Hematopoietic multipotent progenitor cell treated with erythropoietin and hydrocortisone succinate and interleukin-3 and kit ligand, for 4 days (in vitro differentiated cells): ENCODE measurements at places on chromosomes 13 and 19.

GRCh38 chr19:5635427-5635826, 12.5 kb downstream of the SAFB start:
- DNase-seq = no peak

GRCh38 chr19:16825312-16826052, 3.7 kb upstream of the SIN3B start:
- peak; percentile 10 for DNase-seq

DNA sequence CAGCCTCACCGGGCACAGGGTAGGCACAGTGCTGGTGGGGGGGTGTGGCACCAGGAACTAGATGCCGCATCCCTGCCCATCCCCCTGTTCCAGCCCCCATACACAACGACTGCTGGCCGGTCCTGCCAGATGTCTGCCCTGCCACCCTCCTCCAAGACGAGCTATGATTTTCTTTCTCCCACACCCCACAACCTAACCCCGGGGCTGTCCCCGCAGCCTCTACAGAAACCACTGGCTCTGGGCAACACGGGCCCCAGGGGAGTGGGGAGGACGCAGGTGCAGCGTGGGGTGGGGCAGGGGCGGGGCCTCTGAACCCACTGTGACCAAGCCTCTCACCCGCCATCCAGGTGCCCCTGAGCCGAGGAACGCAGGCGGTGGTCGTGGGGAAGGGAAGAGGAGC, 15.5 kb downstream of the PGLS start:
- DNase-seq = no peak

GRCh38 chr13:81872581-81872980, 1531.7 kb upstream of the SPRY2 start:
- DNase-seq = peak; percentile 47

DNA sequence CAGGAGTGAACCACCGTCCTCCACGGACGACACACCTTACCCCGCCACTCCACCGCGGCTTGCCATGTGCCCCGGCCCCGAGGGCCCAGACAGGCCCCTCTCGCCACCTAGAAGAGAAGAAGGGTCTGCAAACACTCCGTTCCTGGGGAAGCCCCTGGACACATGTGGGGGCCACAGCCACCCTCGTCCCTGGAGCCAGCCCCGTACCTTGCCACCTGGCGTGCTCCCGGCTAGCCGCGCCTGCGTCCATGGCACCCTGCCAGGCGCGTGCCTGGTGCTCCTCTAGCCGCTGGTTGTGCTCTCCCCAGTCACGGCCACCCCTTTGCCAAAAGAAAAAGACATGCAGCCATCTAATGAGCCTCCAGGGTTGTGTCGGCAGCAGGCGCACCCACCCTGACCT, 19.9 kb upstream of the TINCR start:
- no peak for DNase-seq

GRCh38 chr13:45527699-45528462, 63.1 kb downstream of the COG3 start:
- DNase-seq = no peak

GRCh38 chr19:44689290-44690130, 9.4 kb upstream of the CEACAM16 start:
- DNase-seq = peak; percentile 85

- no peak for DNase-seq
Observed at GRCh38 chr13:70386919-70387318, 278.7 kb upstream of the KLHL1 start.

DNA sequence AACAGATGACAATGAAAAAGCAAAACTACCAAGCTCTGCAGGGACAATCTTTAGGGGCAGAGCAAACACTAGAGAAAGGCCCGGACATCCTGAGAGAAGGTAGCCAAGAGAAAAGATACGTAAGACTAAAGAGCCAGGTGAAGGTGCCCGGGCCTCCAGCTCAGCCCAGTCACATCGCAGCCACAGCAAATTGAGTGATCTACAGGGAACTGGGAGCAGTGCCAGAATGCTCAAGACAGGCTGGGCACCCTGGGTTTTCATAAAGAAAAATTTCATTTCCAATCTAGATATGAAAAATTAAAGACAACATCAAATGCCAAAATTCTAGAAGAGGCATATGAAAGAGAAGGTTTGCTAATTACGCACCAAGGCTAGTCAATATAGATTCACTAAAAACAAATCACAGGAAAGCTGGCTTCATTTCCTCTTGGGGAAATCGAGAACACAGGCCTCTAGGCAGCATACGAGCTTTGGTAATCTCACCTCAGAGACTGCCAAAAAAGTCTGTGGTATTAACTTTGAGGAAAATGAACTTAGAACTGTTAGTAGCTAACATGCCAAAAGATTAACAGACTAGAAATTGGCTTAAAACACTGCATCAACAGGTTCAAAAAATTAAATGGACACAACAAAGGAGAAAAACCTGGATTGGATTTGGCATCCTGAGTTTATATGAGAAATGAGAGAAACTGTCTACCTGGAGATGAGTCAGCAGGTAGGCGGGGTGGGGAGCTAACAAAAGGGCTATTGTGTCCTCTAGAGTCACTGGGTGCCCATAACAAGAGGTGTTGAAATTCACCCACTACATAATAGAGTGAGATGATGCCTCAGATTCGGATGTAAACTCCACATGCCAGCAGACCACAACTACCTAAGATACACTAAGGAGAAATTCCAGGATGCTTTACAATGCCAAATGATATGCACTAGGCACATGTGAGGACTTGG, 6.6 kb downstream of the ANKRD10 start:
- peak; percentile 15 for DNase-seq

DNA sequence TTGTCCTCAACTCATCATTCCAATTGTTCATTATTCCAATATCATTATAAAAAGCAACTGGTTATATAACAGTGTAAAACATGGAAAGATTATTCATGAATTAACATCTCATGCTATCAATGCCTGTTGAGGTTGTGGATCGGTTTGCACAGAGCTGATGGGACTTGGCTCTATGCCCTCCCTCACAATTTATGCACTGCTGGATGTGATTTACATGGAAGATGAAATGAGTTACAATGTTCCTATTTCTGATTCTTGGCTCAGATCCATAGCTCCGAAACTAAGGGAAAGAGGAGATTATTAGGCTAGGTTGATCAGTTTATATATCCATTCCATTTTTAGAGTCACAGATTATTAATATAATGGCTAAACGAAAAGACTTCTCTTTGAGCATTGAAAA, 38.6 kb downstream of the SCEL start:
- no peak for DNase-seq

DNA sequence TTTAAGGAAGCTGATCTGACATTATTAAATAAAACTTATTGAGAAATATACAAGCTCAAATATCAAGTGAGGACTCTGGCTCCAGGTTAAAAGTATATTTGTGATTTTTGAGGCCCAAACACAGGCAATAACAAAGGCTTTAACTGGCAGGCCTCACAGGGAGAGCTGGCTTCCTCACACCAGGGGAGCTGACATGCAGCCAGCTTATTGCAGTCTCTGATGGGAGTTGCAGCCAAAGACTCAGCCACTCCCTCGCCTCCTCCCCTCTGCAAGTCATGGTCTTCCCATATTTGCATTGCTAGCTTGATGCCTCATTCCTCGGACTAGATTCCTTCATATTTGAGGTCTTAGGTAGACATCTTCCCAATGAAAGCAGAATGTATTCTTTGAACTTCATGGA, 647.1 kb upstream of the SLITRK6 start:
- DNase-seq = no peak

- DNase-seq = no peak
Observed at GRCh38 chr13:97640268-97640667, 206.3 kb downstream of the RAP2A start.

- no peak for DNase-seq
Observed at GRCh38 chr13:75226092-75226491, 255.9 kb downstream of the TBC1D4 start.

DNA sequence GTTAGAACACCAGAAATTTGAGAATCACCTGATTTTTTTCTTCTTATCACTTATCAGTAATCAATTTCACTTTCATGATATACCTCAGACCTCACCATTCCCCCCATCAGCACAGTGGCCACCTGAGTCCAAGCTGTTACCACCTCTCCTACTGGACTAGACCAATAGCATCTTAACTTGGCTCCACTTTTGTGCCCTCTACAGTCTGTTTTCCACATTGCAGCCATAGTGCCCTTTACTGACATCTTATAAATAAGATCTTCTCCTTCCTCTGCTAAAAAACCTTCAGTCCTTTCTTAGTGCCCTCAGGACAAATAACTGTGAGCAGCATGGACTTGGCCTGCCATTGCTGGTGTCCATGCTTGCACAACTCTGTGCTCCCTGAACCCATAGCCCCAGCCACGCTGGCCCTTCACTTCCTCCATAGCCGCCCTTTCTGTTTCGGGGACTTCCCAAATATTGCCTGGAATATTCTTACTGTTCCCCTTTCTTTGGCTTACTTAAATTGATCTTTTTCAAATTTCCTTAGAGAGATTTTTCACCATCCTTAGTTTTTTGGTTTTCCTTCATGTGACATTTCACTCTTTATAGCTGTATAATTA, 380.8 kb downstream of the LMO7 start:
- peak; percentile 63 for DNase-seq

DNA sequence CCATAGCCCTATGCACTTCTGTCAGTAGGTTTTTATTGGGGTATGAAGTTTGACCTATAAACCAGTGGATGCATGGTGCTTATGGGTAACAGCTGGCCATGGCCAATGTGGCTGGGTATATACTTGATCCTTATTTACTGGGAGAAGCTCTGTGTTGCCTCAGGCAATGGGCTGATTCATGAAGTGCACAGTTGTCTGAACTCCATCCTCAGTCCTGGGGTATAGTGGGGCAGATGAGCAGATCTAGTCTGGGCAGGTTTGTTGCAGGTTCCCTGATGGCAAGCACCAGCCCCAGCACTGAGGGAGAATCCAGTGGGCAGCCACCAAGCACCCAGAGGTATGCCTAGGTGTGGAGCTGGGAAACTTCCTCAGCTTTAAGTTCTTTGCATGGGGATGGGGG, 274.4 kb downstream of the TDRD3 start:
- DNase-seq = no peak

- no peak for DNase-seq
Observed at GRCh38 chr19:41860419-41861115, 512 bp downstream of the RPS19 start.

GRCh38 chr13:86476656-86477055, 677.4 kb upstream of the SLITRK6 start:
- no peak for DNase-seq

- no peak for DNase-seq
Observed at GRCh38 chr19:38647966-38648768, 718 bp downstream of the ACTN4 start.

GRCh38 chr13:91085127-91085526, 262.4 kb upstream of the MIR17HG start:
- peak; percentile 96 for DNase-seq

GRCh38 chr19:48987323-48987722, 5.8 kb downstream of the GYS1 start:
- no peak for DNase-seq

- peak; percentile 87 for DNase-seq
Observed at GRCh38 chr13:41456768-41457588, at the start of gene RGCC. Gene RGCC, plus strand, starts transcription at chr13:41457550. Its CDS starts 158 bp downstream, at chr13:41457708.

DNA sequence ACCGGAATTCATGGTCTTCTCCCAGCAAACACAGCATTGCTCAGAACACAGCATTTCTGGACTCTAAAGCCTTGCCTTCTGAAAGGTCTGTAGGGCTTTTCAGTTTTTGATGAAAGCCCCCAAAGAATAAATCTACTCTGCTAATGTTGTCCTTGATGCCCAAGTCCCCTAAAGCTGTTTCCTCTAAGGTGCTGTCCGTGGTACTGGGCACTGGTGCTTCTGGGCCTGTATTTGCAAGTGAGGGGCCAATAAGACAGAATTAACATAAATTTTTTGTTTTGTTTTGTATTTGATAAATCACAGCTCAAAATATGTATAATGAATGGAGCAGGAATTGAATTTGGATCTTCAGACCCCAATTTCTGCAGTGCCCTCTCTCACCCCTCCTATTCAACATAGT, 12.1 kb upstream of the LGALS13 start:
- DNase-seq = peak; percentile 51

- DNase-seq = no peak
Observed at GRCh38 chr19:567296-567900, 5.0 kb upstream of the BSG start.

- peak; percentile 36 for DNase-seq
Observed at GRCh38 chr13:102903659-102904407, 58.0 kb downstream of the ERCC5 start.

- DNase-seq = no peak
Observed at GRCh38 chr13:71799324-71799723, 67.7 kb downstream of the DACH1 start.

DNA sequence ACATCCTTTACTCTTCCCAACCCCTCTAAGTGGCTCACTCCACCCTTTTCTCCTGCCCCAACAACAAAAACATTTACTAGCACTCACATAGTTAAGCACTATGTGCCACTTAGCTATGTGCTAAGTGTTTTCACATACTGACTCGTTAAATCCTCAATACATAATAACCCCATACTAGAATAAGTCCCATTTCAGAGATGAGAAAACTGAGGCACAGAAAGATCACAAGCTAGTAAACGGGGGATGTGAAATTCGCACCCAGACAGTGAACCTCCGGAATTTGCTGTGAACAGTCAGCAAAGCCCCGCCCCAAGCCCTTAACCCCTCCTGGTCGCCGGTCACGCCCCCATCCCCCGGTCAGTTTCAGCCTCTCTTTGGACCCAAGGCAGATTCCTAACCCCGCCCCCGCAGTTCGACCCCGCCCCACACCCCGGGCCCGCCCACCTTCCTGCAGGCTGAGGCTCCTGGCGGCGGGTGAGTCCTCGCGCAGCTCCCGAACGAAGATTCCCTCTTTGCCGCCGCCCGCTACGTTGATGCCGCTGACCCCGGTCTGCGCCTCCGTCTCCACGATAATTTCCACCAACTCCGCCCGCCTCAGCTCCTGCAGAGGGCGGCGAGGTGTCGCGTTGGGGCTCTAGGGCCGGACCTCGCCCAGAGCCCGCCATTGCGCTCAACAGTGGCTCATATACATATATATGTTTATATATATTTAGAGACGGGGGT, 9.8 kb downstream of the PRX start:
- peak; percentile 96 for DNase-seq

DNA sequence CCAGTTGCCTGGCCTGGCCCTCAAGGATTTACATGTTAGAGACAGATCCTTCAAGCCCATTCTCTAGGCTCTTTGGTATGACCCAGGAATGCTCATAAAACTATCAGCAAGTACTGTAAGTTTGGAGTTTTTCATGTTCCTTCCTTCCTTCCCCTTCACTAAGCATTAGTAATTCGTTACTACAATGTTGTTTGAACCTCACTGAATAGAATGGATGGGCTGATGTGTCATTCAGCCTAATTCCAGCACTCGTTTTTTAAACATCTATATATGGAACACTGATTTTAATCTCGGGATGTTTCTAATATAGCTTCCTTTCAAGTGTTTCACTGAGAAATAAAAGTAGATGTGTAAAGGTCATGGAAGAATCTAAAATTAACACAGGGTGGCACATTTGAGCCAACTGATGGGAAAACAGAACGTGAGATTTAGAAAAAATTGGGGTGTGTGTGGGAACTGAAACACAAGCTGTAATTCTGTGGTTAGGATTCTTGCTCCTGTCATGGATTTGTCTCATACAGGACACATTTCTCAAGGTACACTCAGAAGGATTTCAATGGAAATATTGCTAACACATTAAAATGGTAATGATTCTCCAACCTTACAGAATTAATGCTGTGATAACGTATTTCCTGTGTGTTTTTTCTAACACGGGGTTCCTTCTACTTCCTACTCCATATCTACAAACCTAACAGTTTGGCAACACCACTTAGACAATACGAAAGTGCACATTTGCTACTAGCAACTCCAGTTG, 93.4 kb downstream of the FLT1 start:
- peak; percentile 45 for DNase-seq
